Bronchial epithelial cell (primary cell): ENCODE measurements at places on chromosomes 1 and 21.

DNA sequence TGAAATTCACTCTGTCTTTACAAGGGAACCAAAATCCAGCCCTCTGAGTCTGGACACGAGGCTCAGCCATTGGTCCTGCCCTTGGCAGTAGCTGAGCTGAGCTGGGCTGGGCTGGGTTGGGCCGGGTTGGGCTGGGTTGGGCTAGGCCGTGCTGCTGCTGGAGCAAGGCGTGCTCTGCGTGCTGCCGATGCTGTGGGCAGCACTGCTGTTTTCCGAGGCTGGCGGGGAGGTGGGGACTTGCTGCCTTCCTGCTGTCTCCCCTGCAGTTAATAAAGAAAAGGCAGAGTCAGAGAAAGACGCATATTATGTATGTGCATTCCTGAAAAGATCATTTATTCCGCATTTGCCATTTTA is 182.9 kb downstream of the CDC7 start:
- DNase-seq = no peak

GRCh38 chr21:39209334-39209688 is 26.1 kb upstream of the PSMG1 start:
- DNase-seq = no peak

DNA sequence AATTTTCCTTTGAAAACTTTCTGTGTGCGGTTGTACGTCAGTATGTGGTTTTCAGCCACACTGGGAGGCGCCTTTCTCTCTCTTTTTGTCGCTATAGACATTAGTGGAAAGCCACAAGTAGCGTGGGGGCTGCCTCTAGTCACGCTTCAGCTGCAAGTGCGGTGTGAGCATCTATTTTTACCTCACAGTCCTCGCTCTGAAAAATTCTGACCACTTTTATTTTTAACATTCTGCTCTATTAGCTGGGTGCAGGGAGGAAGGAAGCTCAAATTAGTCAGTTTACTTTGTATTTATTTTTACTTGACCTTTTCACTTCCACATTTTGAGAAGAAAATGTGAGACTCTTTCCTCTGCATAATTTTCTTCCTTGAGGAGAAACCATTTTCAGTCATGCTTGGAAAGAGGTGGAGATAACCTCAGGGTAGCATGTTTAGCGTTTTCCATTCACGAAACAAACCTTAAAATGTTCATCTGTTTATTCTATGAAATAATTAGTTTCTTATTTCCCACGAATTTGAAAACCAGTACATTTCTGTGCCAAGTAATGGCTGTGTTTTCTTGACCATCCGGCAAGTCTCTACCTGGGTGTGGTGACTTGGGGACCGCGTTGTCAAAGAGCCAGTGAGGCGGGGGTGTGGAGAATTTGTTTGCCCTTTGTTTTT is 35.6 kb downstream of the ADARB1 start:
- no peak for DNase-seq

DNA sequence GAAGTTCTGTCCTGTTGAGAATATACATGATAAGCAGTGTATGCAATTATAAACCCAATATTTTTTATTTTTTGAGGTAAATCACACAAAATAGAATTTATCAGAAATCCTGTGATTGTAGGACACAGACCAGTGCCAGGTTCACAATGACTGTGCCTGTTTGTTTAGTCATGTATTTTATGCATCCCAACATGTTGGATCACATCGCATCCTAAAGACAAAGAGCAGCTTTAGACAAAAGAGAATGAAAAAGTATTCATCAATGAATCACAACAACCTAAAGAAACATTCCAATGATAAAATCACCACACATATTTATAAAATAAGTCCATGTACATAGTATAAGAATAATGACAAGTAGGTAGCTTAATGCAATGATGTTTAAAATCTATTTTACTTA is 53.2 kb upstream of the LRRC8D start:
- peak; percentile 95 for DNase-seq

DNA sequence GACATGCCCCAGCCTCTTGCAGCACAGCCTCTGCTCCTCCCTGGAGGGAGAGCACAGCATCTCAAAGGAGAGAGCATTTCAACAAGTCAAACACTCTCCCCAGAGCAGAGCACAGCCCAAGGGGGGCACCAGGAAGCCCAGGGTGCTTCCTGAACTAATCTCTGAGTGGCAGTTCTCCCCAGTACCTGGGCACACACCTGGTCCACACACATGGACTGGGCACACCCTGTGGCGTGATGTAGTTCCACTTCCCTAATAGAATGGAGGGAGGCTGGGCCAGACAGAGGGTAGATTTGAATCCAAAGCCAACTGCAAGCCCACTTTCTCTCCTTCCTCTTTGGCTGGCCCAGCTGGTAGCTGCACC is 55.5 kb downstream of the CD46 start:
- DNase-seq = no peak

DNA sequence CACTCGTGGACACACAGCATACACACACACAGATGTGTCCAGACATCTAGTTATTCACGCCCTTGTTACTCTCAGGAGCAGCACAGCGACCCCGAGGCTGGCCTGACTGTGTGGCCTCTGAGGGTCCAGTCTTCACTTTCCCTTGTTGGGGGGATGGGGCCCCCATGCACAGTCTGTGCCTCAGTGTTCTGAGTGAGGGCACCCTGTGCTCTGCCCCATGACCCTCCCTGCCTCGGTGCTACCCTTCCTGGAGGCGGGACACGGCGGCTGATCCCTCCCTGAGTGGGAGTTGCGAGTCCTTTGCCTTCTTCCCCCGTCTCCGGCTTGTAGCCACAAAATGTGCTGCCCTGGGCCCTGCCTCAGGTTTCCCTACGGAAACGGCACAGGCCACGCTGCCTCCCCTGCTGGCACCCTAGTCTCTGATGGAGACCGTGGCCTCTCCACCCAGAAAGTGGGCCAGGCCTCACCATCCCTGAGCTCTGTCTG is 8.6 kb downstream of the CSTB start:
- no peak for DNase-seq

DNA sequence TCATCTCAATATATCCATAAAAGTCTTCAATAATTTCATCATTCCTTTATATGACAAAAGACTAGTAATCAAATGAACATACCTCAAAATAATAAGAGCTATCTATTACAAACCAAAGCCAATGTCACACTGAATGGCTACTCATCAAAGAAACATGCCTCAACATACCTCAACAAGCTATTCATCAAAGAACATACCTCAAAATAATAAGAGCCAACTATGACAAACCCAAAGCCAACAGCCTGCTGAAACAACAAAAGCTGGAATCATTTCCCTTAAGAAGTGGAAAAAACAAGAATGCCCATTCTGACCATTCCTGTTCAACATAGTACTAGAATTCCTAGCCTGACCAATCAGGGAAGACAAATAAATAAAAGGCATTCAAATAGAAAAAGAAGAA is 1373.7 kb downstream of the BRINP3 start:
- peak; percentile 29 for DNase-seq

- no peak for DNase-seq
These were observed 2131.7 kb downstream of the MRPL39 start for GRCh38 chr21:23475281-23476219.

DNA sequence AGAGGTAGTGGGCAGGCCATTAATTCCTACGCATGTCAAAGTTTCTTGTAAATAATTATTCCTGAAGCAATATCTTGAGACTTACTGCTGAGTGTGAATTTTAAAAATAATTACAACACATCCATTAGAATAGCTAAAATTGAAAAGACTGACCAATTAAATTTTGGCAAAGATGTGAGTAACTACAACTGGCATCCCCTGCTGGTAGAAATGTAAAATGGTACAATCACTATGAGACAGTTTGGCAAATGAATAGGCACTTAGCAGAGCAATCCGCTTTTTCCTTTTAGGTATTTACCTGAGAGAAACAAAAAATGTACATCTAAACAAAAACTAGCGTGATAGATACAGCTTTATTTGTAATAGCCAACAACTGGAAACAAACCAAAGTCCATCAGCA is 798.9 kb downstream of the BRINP3 start:
- DNase-seq = no peak

DNA sequence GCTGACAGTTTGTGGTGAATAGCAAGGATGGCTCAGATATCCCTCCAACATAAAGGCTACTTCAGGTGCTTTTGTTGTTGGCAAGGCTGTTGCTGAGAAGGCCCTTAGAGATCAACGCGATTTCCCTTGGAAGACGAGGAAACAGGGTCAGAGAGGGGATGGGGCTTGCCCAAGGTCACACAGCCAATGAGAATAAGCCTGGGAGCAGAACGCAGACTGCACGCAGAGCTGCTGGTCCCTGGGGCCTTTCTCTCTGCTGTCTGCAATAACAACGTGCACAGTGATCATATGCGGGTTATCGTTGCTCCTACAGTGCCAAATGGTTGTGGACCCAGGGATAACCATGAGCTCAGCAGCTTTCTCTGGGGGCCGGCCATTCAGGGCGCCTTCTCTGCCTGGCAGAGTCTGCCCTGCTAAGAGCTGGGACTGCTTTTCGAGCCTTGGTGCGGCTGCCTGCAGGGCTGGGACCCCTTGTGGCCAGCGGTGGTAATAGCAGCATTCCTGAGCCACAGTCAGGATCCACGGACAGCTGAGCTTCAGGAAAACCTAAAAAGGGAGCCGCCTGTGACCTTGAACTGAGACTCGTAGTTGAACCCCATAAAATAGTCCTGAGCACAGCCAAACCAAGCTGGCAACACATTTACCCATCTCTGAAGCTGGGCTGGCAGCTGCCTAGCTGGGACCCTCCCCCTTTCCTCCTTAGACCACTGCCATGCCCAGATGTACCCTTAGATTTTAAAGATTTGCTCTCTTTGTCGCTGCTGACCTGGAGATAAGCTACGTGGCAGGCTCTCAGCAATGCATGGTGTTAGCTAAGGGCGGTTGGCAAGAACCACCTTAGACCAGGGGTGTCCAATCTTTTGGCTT is 39.8 kb downstream of the HTR6 start:
- peak; percentile 47 for DNase-seq

GRCh38 chr1:225996946-225997545 is 2.1 kb downstream of the SDE2 start:
- DNase-seq = no peak

GRCh38 chr1:179995576-179995975 is 41.0 kb downstream of the CEP350 start:
- no peak for DNase-seq

GRCh38 chr1:26888231-26888630 is 1.9 kb downstream of the GPN2 start:
- DNase-seq = no peak

- DNase-seq = no peak
These were observed 5.5 kb upstream of the CFAP410 start for GRCh38 chr21:44344541-44345183.

DNA sequence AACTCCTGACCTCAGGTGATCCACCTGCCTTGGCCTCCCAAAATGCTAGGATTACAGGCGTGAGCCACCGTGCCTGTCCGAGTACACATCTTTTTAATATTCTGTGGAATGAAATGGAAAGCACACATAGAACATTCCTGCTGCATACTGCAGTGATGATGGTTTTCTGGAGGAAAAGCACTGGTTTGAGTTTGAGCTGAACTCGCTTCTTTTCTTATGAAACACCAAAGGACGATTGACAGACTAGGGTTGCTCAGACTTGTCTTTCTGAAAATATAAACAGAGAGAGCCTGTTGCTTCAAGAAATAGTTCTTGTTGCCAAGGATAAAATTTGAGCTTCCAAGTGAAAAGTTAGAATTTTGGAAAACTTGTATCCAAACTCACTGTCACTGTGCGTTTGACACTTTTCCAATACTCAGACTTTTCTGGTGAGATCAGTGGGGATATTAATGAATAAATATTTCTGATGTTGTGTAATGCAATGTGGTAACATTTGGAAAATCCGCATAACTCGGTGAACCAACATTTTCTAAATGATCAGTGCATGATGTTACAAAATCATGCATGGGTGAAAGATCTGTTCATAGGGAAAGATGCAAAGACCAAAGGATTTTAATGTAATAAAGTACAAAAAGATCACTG is 15.0 kb upstream of the ERMAP start:
- no peak for DNase-seq

GRCh38 chr1:247528812-247529474 is 7.3 kb downstream of the OR2C3 start:
- DNase-seq = peak; percentile 74

- DNase-seq = no peak
These were observed 45.0 kb downstream of the IER5 start for GRCh38 chr1:181133441-181133951.

DNA sequence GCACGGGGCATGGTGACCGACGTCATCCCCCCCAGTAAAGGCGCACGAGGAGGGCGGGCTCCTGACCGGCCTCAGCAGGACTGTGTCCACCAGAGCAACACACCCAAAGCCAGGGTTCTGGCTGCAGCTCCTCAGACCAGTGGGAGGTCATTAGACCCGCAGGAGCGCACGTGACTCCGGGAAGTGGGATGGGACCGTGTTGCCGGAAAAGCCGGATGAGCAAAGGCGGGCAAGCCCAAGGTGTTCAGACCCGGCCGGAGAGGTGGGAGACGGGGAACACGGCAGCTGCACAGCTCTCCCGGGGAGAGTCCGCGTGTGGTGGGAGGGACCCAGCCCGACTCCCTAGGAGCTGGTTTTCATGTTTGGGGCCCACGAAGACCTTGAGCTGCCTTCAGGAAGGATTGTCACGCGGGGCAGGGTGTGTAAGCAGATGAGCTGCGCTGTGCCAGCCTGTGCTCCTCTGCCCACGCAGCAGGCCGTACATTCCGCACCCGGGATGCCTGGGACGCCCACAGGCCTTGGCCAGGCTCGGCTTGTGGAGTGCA is 20.6 kb upstream of the TRAPPC10 start:
- DNase-seq = no peak

GRCh38 chr21:36759348-36760083 is 60.6 kb downstream of the SIM2 start:
- DNase-seq = no peak

DNA sequence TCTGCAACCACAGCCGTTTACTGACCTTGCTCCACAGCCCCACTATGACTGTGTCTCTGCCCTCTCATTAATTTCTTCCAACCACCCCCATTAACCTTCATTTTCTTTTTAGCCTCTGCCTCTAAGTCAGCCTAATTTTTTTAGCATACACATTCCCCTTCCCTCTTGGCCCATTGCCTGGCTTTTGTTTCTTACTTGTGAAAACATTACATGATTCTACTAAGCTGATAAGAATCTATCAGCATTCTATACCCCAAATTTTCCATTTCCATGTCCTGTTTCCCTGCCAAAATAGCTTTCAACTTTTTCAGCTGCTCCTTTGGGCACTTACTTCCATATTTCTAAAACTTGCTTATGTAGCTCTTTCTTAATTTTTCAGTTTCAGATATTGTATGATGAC is 79.8 kb downstream of the PCP4 start:
- DNase-seq = no peak

DNA sequence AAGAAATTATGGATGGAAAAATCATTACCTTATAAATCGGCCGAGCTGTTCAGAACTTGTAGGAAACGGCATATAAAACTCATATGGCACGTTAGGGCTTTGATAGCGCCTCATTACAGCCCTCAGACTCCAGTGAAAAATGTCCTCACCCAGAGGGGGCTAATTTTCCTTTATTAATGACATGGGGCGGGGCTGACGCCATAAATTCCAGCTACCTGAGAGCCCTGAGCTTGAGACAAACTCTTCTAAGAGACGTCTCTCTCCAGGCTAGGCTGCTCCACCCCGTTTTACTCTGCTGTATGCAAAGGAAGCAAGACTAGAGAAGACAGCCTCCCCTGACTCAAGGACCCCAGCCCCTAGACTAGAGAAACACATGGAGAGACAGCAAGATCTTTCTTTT is 149.4 kb downstream of the TRABD2B start:
- no peak for DNase-seq
